ENCODE measurements at places on chromosomes 4 and X.

GRCh38 chrX:40637687-40638086 is 9.7 kb downstream of the CXorf38 start:
- H3K27ac ChIP-seq = no peak overlapping the region
- DNase-seq = no peak
- H3K36me3 ChIP-seq = peaks cover 23% of the 10 kb centered on the region

- DNase-seq = no peak
- H3K27ac ChIP-seq = no peak overlapping the region
- peaks cover 25% of the 10 kb centered on the region for H3K4me1 ChIP-seq
- H3K4me3 ChIP-seq = no peak overlapping the region
- H3K36me3 ChIP-seq = peaks cover 34% of the 10 kb centered on the region
Measured at GRCh38 chrX:285076-285677, 4.0 kb downstream of the PLCXD1 start.

GRCh38 chrX:38336538-38337240 is 9.4 kb upstream of the RPGR start:
- no peak overlapping the region for H3K27ac ChIP-seq
- H3K4me3 ChIP-seq = no peak overlapping the region
- no peak for DNase-seq
- no peaks in the 10 kb centered on the region for H3K36me3 ChIP-seq

- no peak overlapping the region for H3K27ac ChIP-seq
- peaks cover 22% of the 10 kb centered on the region for H3K36me3 ChIP-seq
- no peak overlapping the region for H3K4me3 ChIP-seq
- no peak for DNase-seq
Measured at GRCh38 chr4:48388525-48389154, 47.3 kb downstream of the SLAIN2 start.

- no peak overlapping the region for H3K27ac ChIP-seq
- H3K4me3 ChIP-seq = no peak overlapping the region
- no peaks in the 10 kb centered on the region for H3K4me1 ChIP-seq
- DNase-seq = no peak
Measured at GRCh38 chrX:44012484-44013096, 39.4 kb upstream of the NDP start.

DNA sequence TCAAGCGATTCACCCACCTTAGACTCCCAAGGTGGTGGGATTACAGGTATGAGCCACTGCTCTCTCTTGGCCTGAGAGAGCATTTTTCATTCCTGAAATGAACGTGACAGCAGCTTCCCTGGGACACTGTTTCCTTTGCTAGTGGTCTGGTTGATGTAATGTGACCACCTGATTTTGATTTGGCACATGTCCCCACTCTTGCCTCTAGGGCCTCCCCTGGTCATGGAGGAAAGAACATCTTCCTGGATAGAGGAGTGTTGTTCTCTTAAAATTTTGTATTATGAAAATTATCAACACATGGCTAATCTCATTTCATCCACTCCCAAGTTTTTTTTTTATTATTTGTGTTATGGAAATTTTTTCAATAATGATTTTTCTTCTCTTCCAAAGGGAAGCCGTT is 23.8 kb downstream of the SLC9B2 start:
- H3K27ac ChIP-seq = no peak overlapping the region
- DNase-seq = no peak
- H3K27me3 ChIP-seq = no peaks in the 10 kb centered on the region
- no peaks in the 10 kb centered on the region for H3K4me1 ChIP-seq

- no peak overlapping the region for H3K4me3 ChIP-seq
- no peaks in the 10 kb centered on the region for H3K4me1 ChIP-seq
- H3K27me3 ChIP-seq = no peaks in the 10 kb centered on the region
- DNase-seq = no peak
- no peaks in the 10 kb centered on the region for H3K36me3 ChIP-seq
Measured at GRCh38 chr4:188719794-188720193, 580.6 kb downstream of the TRIML1 start.

All from suprapubic skin (tissue), 4 donors.